Activated naive CD4-positive, alpha-beta T cell (primary cell): ENCODE measurements at places on chromosomes 5 and 9.

DNA sequence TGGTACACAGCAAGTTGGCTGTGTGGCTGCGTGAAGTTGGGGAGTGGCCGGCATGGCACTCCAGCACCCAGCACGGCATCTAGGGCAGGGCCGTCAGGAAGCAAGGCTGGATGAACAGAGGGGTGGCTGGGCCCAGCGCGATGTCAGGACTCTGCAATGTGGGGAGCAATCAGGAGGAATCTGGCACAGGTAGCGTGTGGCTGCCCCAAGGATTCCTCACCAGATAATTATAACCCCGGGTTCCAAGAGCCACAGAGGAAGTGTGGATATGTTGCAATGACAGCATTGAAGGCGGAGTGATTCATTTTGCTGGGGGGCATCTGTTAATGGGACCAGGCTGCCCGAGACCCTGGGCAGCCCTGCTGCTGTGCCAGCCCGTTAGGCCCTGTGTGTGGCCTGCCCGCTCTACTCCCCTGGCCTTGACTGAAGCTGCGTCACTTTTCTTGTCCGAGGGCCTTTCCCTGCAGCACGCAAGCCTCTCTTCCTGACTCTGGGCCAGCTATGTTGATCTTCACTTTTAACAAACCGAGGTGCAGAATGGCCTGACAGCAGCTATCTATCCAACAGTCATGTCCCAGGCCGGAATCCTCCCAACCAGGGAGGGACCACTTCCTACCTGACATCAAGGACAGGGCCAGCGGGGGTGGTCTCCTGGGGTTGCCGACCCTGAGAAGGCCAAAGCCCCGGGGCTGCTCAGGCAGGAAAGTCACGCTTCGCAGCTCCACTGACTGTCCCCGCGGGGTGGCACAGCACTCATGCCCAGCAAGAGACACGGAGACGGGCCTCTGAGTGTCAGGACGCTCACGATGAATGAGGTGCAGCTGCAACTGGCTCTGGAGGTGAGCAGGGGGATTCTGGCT lies 118.0 kb upstream of the PHYKPL start:
- no peak for DNase-seq

DNA sequence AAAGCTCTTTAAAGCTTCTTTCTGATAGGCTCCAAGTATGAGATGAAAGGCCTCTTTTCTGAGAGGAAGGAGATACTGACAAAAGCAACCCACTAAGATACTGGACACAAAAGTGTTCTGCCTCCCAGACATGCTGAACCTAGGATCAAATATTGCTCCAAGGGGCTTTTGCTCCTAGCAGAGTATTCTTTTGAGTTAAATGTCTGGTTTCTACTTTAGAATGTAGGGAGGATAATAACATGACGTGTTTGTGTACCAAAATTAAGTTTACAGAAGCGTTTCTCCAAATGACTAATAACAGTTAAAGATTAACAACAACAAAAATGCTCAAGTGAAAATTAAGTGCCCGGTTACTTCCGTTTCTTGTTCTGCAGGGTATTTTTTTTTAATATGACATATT lies 2293.3 kb upstream of the C9orf72 start:
- DNase-seq: no peak

DNA sequence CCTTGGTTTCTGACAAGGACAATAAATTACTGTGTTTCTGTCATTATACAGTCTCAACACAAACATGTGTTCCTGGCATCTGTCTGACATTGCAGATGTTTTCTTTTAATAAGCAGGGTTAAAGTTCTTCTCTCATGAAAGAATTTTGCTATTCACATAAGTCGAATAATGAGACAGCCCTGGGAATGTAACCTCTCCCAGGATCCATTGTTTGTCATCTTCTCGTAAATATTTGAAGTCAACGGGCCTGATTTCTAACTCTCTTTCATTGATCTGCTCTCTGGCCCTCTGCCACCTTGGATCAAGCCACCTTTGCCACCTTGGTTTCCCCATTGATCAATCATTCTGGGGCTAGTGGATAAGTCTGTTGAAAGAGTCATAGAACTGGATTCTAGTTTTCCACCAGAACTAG lies 12.9 kb upstream of the CAST start:
- DNase-seq: no peak

- no peak for DNase-seq
These were observed 212.0 kb downstream of the SREK1 start for GRCh38 chr5:66356011-66356565.

GRCh38 chr5:171984748-171985419 lies 21.6 kb downstream of the FBXW11 start:
- DNase-seq: no peak

- DNase-seq: no peak
These were observed 1761.9 kb upstream of the ACO1 start for GRCh38 chr9:30622561-30622960.

DNA sequence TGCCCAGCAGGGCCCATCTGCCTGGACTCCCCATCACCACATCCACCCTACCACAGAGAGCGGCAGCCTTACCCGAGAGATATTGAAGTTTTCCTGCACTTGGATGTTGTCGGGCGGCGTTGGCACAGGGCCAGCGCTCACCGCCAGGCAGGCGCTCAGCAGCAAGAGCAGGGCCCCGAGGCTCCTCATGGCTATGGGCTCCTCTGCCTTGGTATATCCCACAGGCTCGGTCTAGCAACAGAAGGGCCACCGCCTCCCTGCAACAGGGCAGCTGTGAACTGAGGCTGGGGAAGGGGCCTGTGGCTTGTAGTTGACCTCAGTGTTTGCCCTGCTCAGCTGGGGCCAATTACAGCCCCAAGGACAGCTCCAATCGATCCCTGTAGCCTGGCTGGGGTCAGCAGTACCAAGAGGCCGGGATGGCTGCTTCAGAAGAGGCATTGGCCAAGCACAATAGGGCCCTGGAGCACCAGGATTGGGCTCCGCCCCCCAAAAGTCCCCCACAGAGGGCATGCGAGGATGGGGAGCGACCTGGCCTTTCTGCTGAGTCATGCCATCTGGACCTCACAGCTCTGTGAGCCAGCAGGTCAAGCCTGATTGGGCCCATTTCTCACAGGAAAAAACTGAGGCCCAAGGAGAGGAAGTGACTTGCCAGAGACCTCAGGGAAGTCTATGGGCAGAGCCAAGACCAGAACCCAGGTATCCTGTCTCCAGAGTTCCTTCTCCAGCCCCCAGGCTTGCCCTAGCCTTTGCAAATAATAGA lies at the start of gene AMBP:
TSS of gene AMBP (minus strand) at position 280 of the 760 bp plus-strand sequence. CDS start at position 189, 91 bp downstream.
- no peak for DNase-seq

DNA sequence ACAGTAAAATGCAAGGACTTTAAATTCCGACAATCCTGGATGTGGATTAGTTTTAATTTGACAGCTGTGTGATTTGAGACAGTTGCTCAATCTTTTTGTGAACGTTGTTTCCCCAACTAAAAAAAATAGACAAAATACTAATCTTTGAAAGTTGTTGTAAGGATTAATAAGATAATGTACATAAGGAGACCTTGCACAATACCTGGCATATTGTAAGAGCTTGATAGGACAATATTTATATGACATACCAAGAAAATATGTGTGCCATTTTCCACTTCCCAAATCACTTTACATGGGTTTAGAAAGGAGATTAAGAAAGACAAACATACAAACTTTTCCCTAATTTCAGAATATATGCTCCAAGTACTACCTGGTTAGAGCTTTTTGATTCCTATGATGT lies 25.3 kb downstream of the ARRDC3 start:
- no peak for DNase-seq

DNA sequence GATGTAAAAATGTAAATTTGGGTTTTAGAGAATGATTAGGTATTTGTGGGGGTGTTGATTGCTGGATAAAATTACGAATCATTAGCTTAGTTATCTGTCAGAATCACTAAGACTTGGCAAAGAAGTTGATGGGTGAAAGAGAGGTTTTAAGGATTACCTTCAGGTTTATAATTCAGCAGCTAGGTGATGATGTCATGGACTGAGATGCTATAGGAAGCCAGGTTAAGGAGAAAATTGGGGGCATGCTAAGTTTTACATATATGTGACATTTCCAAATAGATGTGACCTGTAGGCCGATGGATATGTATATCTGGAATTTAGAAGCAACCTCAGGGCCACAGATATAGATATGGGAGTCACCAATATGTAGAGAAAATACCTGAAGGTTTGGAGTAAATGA lies 228.0 kb downstream of the FER start:
- no peak for DNase-seq

GRCh38 chr5:50710838-50711237 lies 44.4 kb downstream of the PARP8 start:
- no peak for DNase-seq

GRCh38 chr5:111830333-111830732 lies 73.3 kb upstream of the NREP start:
- no peak for DNase-seq

DNA sequence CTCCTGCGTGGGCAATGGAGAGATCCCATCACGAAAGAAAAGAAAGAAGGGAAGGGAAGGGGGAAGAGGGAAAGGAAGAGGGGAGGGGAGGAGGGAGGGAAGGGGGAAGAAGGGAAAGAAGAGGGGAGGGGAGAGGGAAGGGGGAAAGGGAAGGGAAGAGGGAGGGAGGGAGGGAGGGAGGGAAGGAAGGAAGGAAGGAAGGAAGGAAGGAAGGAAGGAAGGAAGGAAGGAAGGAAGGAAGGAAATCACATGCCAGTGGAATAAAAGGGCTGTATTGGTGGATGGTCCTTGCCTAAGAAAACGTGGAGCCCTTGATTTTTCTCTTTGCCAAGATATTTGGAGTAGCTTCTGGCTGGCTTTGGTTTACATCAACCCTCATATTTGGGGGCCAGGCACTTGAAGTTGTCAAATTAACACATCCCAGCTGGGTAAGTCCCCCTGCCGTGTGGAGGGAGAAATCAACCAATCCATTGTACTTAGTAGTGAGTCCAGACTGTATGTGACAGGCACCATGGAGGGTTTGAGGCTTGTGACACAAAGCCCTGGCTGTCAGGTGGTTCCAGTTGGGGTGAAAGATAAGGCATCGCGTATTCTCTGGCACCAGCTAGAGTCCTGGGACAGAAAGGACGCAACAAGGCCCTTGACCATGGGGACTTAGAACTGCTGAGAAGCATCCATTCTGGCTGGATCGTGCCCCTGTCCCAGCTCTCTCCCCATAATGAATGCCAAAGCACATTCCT lies 23.7 kb downstream of the IDNK start:
- no peak for DNase-seq

DNA sequence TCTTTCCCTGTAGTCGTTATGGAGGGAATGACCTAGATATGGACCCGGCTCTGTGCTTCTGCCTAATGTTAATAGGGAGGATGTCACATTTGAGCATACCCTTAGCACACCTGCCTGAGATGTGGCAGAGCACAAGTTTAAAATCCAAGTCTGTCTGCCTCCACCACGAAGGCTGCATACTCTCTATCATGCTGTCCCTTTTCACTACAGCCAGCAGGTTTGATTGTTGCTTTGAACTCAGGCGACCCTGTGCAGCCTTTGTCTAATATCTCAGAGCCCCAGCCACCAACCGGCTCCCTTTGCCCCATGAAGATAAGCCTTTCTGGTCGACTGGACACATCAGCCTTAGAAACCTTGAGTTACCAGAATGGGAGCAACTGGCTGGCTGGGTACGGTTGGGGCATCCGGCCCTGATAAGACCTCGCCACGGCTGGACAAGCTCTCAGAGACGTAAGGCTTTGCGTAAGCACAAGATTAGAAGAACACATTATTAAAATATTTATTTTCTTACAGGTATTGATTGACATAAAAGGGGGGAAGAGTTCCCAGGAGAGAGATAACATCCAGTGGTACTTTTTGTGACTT lies 222.0 kb upstream of the TRIM32 start:
- no peak for DNase-seq
